ENCODE measurements at places on chromosomes 5 and 9.
A peak's percentile ranks its signal among the peaks of the same experiment; 100 is the strongest.

DNA sequence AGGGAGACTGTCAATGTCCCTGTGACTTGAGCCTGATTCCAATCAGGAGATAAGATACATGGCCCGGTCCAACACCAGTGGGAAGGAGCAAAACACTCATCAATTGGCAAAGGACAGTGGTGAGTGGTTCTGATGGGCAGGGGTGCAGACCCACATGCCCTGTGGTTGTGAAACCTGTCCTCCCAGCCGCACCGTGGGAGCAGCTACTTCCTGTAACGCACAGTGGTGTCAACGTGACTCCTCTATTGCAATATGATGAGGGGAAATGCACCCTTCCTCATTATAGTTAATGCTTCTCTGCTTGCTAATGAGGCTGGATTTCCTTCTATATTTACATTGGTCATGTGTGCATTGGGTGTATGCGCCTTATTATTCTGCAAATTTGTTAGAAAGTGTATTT lies 223.0 kb downstream of the IRX1 start:
- DNase-seq: no peak

DNA sequence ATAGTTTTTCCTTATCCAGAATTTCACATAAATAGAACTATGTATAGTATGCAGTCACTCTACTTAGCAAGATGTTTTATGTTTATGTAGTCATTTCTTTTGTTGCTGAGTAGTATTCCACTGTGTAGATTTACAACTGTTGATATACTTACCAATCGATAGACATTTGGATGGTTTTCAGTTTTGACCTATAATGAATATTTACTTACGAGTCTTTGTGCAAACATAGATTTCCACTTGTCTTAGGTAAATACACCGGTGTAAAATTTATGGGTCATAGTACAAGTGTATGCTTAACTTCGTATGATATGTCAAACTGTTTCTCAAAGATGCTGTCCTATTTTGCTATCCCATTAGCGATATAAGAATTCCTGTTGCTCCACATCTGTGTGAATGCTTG lies 19.7 kb upstream of the OR2K2 start:
- DNase-seq: no peak

GRCh38 chr9:71629578-71630215 lies 138.6 kb downstream of the CEMIP2 start:
- DNase-seq: no peak

- no peak for DNase-seq
Observed at GRCh38 chr5:101991486-101991885, 304.6 kb downstream of the SLCO4C1 start.

GRCh38 chr5:25618821-25619220 lies 974.0 kb upstream of the CDH10 start:
- DNase-seq: no peak

- DNase-seq: no peak
Observed at GRCh38 chr9:93182572-93182971, 1.4 kb upstream of the WNK2 start.

- no peak for DNase-seq
Observed at GRCh38 chr9:104868687-104869404, 59.1 kb downstream of the ABCA1 start.

GRCh38 chr9:35859310-35859989 lies 10.8 kb downstream of the OR13J1 start:
- no peak for DNase-seq

- DNase-seq: no peak
Observed at GRCh38 chr5:154046486-154046885, 7.7 kb downstream of the MFAP3 start.

GRCh38 chr9:12680757-12681156 lies 12.4 kb upstream of the TYRP1 start:
- no peak for DNase-seq

GRCh38 chr5:133367984-133368383 lies 244.4 kb downstream of the FSTL4 start:
- no peak for DNase-seq

GRCh38 chr5:172319708-172320441 lies 36.3 kb upstream of the UBTD2 start:
- no peak for DNase-seq

GRCh38 chr9:33081128-33081851 lies 4.8 kb upstream of the SMU1 start:
- DNase-seq: peak; percentile 41

GRCh38 chr9:36208521-36209253 lies 18.0 kb downstream of the CLTA start:
- no peak for DNase-seq

DNA sequence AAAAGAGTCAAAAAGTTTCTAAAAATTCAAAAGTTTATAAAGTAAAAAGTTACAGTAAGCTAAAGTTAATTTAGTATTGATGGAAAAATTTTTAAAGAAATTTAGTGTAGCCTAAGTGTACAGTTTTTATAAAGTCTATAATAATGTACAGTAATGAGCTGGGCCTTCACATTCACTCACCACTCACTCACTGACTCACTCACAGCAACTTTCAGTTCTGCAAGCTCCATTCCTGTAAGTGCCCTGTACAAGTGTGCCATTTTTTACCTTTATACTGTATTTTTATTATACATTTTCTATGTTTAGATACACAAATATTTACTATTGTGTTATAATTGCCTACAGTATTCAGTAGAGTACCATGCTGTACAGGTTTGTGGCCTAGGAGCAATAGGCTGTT lies 239.5 kb upstream of the MAP3K1 start:
- no peak for DNase-seq

- DNase-seq: no peak
Observed at GRCh38 chr5:32760091-32760509, 49.0 kb downstream of the NPR3 start.

DNA sequence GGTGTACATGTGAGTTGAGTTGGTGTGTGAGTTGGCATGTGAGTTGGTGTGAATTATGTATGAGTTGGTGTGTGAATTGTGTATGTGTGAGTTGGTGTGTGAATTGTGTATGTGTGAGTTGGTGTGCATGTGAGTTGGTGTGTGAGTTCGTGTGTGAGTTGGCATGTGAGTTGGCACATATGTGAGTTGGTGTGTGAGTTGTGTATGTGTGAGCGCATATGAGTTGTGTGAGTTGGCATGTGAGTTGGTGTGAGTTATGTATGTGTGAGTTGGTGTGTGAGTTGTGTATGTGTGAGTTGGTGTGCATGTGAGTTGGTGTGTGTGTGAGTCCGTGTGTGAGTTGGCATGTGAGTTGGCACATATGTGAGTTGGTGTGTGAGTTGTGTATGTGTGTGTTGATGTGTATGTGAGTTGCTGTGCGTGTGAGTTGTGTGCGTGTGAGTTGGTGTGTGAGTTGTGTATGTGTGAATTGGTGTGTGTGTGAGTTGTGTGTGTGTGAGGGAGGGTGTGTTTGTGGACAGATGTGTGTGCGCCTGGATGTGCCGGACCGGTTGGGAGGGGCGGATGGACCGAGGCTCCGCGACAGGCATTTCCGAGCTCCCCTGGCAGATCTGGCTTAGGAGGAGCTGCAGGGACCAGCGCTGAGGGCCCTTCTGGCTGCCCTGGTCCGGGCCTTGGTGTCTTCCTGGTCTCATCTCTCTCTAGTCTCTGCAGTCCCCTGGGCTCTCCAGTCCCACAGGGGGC lies 162.5 kb upstream of the IER5L start:
- no peak for DNase-seq

DNA sequence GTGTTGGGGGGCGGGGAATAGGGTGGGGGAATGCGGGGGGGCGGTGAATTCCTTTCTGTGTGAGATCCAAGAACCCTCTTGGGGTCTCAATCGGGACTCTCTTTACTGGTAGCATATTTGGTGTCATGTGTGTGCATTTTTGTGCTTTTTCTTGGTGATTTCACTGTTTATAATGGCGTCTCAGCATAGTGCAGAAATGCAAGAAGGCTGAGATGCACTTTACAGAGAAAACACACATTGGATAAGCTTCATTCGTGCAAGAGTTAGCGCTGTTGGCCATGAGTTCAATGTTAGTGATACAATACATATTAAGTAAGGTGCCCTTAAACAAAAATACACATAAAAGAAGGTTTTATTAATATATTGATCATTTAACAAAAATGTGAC lies 771 bp upstream of the ENTPD8 start:
- DNase-seq: no peak

- no peak for DNase-seq
Observed at GRCh38 chr5:58071566-58071965, 388.3 kb downstream of the PLK2 start.

DNA sequence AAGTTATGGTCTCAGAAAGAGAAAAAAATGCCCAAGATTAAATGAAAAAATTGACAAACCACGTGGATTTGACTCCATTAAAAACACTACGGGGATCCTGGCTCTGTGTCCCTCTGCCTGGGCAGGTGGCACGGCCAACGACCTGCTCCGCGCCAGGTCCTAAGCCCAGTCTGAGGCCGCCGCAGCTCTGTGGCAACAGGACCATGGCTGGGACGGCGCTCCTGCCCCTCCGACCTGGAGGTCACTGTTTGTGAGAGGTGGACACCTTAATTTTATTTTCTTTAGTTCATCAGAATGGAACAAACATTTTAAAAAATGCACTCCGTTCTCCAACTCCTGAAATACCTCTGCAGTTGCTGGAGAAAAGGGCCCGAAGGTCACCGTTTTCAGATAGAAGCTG lies 369.4 kb downstream of the CDH9 start:
- no peak for DNase-seq

DNA sequence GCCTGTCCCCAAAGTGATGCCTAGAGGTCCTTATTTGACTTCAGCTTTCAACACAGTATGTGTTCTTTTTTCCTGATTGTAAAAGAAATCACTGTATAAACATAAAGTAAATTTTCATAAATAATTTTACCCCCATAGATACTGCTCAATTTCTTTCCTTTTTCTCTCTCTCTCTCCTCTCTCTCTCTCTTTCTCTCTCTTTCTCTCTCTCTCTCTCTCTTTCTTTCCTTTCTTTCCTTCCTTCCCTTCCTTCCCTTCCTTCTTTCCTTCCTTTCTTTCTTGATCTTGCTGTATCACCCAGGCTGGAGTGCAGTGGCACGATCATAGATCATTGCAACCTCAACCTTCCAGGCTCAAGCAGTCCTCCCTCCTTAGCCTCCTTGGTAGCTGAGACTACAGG lies 64.8 kb downstream of the PDZD2 start:
- no peak for DNase-seq

GRCh38 chr9:92186631-92187030 lies 71.4 kb upstream of the SPTLC1 start:
- no peak for DNase-seq

GRCh38 chr9:5624655-5625054 lies 4.3 kb upstream of the RIC1 start:
- DNase-seq: no peak

GRCh38 chr5:124920909-124921666 lies 174.6 kb upstream of the ZNF608 start:
- DNase-seq: no peak

- DNase-seq: no peak
Observed at GRCh38 chr5:124007675-124008398, 495.9 kb downstream of the CSNK1G3 start.

- no peak for DNase-seq
Observed at GRCh38 chr5:59279979-59280378, 613.5 kb downstream of the PDE4D start.

DNA sequence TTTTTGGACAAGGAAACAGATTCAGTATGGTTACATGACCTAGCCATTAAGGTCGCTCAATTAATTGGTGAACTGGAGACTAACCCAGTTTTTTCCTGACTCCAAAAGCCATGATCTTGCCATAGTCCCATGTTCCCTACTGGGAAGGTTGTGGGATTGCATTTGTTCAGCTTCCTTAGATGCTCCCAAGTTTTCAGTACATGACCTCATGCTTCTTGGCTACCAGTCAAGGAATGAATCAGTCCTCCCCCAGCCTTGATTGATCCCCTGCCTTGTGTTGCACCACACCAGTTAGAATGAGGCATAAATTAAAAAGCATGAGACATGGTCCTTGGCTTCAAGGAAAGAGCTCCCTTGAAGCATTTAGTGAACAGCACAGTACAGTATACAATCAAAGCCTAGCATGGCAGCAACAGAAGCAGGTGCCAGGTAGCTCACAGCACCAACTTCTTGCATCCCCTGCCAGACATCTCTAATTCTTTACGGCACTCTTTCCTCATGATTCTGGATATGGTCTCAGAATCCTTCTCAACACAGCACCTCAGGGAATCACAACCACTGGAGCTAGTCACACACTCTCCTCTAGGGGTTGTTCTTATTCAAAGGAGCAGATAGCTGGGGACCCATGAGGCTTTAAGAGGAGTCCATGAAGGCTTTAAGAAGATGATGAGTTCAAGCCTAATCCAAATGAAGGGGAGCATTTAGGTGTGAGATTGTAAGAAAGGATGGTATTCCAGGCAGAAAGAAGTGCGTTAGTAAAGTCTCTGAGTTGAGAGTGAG lies 295.5 kb upstream of the CLINT1 start:
- no peak for DNase-seq

DNA sequence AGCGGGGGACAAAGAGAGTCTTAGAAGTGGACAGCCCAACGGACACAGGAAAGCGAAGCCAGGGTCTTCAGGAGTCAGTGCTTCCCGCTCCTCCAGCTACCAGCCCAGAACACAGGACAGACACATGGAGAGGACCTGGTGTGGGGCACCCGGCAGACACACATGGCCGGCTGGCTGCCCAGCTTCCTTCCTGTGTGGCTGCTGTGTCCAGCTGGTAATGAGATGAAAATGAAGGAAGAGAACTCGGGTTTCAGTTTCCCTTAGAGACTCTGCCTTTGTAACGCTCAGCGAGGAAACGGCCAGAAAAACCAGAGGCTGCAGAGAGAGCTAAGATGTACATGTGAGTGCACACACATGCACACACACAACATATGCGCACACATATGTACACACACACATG lies 87.5 kb downstream of the SECISBP2 start:
- DNase-seq: no peak

Data from stimulated activated CD4-positive, alpha-beta T cell treated with anti-CD3 and anti-CD28 coated beads, Interleukin-4, amount 100 ng/mL, for 48 hours (primary cell).